ENCODE measurements at places on chromosomes 1 and 21. TPM values are rescaled to one million over a fixed set of nuclear protein-coding genes. Genes with fewer than 3 reads are reported as not detected.

Gene WNT2B
- total RNA-seq: 0.53 TPM

Gene FGR
- total RNA-seq: 2.1 TPM

DNA sequence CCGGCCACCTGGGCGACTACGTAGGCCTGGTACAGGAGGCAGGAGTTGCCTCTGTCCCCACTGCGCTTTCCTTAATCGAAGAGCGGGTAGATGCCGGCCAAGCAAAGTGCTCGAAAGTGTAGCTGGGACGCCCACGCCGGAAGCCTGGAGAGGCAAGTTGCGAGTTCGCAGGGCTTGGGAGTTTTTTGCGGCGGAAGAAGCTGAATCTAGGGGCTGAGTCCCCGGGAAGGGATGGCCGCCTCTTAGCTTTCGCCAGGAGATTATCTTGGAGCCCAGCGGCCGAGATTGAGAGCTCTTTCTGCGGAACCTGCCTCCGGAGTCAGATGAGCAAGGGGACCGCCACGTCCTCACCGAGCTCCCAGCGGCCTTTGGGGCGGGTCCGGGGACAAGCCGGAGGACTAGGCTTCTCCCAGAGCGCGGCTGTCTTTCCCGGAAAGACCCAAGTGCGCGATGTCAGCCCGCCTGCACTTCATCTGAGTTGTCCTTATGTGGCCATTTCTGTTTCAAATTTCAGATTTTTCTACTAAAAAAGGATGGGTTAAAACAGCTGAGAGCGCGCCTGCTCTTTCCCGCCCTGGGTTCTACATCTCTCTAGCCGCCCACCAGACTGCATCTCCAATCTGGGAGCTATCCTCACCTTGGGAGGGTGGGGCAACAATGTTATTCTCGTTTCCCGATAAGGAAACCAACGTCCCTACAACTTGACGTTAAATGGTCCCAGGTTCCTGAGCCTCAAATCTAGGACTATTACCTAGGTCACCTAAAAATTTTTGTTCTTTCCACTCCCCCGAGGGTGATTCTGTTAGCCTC lies 12.4 kb upstream of the TBX15 start:
- peaks cover 81% of the 10 kb centered on the region for H3K27me3 ChIP-seq
- peaks cover 24% of the 10 kb centered on the region for H3K4me1 ChIP-seq
- peak overlapping the region; percentile 57 for H3K4me3 ChIP-seq
- no peak overlapping the region for H3K27ac ChIP-seq

DNA sequence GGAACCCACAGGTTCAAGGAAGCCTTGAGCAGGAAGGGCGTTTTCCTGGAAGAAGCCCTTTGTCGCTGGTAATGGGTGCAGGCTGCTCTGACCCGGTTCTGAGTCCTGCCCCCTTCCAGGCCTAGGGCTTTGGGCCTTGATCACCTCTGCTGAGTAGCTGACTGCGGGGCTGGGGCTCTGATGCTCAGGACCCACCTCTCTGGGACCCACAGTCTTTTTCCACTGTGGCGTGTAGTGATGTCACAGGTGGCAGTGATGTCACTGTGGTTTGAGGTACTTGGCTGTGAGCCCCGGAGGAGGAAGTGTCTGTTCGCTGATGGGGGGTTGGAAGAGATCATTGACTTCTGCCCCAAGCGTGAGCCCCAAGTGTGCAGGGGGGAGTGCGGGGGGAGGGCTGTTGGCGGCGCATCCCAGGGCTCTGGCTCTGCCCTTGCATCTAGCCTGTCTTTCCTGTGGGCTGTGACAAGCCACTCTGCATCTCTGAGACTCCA lies 6.9 kb downstream of the TNFRSF1B start:
- H3K4me1 ChIP-seq: peaks cover 97% of the 10 kb centered on the region
- H3K4me3 ChIP-seq: peak overlapping the region; percentile 98
- H3K36me3 ChIP-seq: peaks cover 25% of the 10 kb centered on the region
- H3K27me3 ChIP-seq: no peaks in the 10 kb centered on the region

DNA sequence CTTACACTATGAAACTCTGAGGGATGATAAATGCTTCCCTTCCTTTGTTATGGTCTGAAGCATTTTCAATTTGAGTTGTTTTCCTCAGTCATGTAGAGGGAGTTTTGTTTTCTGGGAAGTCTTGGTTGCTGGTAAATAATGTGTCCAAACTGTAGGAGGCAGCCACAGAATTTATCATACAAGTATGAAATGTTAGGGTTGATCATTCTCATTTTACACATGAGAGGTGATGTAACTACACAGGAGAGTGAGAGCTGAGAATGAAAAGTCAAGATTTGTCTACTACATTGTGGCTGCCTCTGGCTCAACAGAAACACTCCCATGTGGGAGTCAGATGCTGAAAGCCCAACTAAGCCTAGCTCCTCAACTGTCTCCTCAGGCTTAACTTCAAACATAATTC lies 182.5 kb upstream of the SGIP1 start:
- H3K36me3 ChIP-seq: peaks cover 9% of the 10 kb centered on the region
- peak overlapping the region; percentile 77 for H3K27ac ChIP-seq
- H3K4me1 ChIP-seq: peaks cover 98% of the 10 kb centered on the region
- peak; percentile 24 for DNase-seq
- peak overlapping the region; percentile 79 for H3K4me3 ChIP-seq

DNA sequence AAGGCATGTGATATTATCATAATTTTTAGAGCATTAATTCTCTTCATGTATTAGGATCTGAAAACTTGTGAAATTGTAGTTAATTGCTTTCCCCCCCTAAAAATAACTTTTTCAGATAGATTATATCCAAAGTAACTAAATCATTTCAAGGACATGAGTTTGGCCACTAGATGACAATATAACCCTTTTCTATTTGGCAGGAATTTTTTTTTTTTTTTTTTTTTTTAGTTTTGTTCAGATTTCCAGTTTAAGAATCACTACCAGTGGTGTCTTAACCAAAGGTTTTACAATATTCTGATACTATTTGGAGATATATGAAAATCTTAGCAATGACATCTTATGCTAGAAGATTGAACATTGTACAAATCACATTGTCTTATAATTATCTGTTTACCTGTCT lies 370.8 kb downstream of the AMY1C start:
- no peak for DNase-seq
- no peak overlapping the region for H3K4me3 ChIP-seq
- H3K4me1 ChIP-seq: no peaks in the 10 kb centered on the region
- no peaks in the 10 kb centered on the region for H3K27me3 ChIP-seq

GRCh38 chr1:196324345-196324744 lies 283.9 kb downstream of the KCNT2 start:
- H3K36me3 ChIP-seq: no peaks in the 10 kb centered on the region
- no peak overlapping the region for H3K27ac ChIP-seq
- no peak for DNase-seq
- H3K4me1 ChIP-seq: no peaks in the 10 kb centered on the region

DNA sequence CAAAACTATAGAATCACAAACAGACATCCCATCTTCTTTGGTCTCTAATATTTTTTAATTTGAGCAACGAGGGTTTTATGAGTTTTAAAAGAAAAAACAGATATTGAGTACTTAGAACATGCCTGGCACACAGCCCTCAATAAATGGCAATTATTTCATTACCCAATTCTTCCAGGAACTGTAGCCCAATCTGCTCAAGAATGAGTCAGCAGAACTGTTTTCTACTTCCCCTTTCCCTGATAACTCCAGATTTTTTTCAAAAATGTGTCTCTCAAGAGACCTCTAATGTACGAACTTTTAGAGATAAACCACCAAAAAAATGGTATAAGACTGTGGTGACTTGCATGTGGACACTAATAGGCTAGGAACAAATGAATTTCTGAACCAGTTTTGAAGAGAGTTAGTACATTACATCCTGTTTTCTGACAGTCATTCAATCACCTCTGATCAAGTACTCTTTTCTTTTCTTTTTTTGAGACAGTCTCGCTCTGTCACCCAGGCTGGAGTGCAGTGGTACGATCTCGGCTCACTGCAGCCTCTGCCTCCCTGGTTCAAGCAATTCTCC lies 11.5 kb downstream of the ABL2 start:
- no peaks in the 10 kb centered on the region for H3K27me3 ChIP-seq
- no peak overlapping the region for H3K27ac ChIP-seq
- H3K4me1 ChIP-seq: peaks cover 25% of the 10 kb centered on the region
- no peak for DNase-seq
- H3K36me3 ChIP-seq: peaks cover 1% of the 10 kb centered on the region

DNA sequence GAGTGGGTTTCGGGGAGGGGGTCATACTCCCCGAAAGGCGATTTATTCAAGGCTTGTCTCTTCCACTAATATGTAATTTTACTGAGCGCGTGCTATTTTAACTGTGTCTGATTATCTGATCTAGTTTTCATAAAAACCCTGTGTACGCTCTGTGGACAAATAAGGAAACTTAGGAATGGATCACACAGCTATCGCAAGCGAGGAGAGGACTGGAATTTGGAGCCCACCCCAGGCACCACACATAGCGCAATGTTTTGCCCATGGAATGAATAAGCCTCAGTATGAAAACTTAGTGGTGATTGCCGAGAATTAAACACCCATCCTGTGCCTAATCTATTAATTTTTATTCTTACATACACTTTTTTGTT lies 9.8 kb upstream of the RAB42 start:
- H3K27me3 ChIP-seq: no peaks in the 10 kb centered on the region
- no peak for DNase-seq
- H3K36me3 ChIP-seq: peaks cover 35% of the 10 kb centered on the region
- H3K27ac ChIP-seq: peak overlapping the region; percentile 93
- H3K4me1 ChIP-seq: peaks cover 44% of the 10 kb centered on the region

DNA sequence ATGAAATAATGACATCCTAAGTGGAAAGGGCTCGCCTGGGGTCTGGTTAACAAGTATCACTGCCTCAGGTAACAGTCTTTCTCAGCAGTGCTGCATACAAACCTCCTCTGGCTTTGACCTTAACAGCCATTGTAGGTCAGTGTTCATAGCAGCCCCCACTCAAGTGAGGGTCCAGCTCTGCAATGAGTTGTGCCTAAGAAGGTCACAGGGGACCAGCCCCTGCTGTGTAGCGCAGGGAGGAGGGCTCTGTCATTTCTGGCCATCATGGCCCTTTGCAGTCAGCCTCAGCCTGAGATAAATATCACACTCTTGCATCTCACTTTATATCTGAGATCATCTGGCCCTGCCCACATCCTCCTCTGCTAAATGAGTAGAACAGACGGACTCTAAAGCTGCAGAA lies 18.1 kb upstream of the MYSM1 start:
- peaks cover 13% of the 10 kb centered on the region for H3K4me1 ChIP-seq
- H3K27me3 ChIP-seq: no peaks in the 10 kb centered on the region
- peak overlapping the region; percentile 20 for H3K27ac ChIP-seq
- H3K4me3 ChIP-seq: peak overlapping the region; percentile 25

GRCh38 chr1:217088521-217089284 lies 365.5 kb upstream of the ESRRG start:
- DNase-seq: no peak
- H3K36me3 ChIP-seq: no peaks in the 10 kb centered on the region
- H3K27ac ChIP-seq: no peak overlapping the region
- H3K27me3 ChIP-seq: peaks cover 43% of the 10 kb centered on the region
- no peaks in the 10 kb centered on the region for H3K4me1 ChIP-seq

- no peak for DNase-seq
- no peak overlapping the region for H3K27ac ChIP-seq
- peaks cover 23% of the 10 kb centered on the region for H3K4me1 ChIP-seq
- H3K36me3 ChIP-seq: peaks cover 43% of the 10 kb centered on the region
- no peaks in the 10 kb centered on the region for H3K27me3 ChIP-seq
These were observed 33.5 kb downstream of the FUBP1 start for GRCh38 chr1:77945345-77945744.

GRCh38 chr1:225152061-225152460 lies 222.6 kb downstream of the DNAH14 start:
- H3K4me3 ChIP-seq: no peak overlapping the region
- no peak overlapping the region for H3K27ac ChIP-seq
- H3K36me3 ChIP-seq: no peaks in the 10 kb centered on the region
- H3K27me3 ChIP-seq: no peaks in the 10 kb centered on the region
- peaks cover 9% of the 10 kb centered on the region for H3K4me1 ChIP-seq

GRCh38 chr1:231776010-231776756 lies 149.6 kb downstream of the DISC1 start:
- H3K27me3 ChIP-seq: no peaks in the 10 kb centered on the region
- no peaks in the 10 kb centered on the region for H3K4me1 ChIP-seq
- peaks cover 2% of the 10 kb centered on the region for H3K36me3 ChIP-seq

DNA sequence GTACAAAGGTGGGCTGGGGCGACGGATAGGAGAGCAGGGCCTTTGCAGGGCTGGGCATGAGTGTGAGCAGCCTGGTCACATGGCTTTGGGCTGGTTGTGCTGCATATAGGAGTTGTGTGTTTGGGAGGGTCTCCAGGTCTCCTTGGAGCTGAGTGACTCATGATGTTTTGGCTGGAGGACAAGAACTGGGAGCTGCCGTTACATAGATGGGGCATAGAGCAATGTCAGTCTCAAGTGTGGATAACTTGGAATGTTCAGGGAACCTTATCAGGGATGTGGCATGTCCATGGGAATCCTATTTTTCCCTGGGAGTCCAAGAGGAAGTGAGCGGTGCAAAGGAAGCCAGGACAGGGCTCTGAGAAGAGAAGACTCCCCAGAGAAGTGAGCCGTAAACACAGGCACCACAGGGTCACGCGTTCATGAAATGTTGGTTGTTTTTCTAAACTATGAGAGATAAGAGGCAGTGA lies 136.4 kb upstream of the KCNE2 start:
- no peak overlapping the region for H3K4me3 ChIP-seq
- H3K27ac ChIP-seq: no peak overlapping the region
- no peaks in the 10 kb centered on the region for H3K4me1 ChIP-seq
- no peaks in the 10 kb centered on the region for H3K27me3 ChIP-seq
- DNase-seq: no peak

GRCh38 chr1:36257375-36257767 lies 33.1 kb downstream of the THRAP3 start:
- H3K36me3 ChIP-seq: peaks cover 22% of the 10 kb centered on the region
- DNase-seq: peak; percentile 9
- H3K4me1 ChIP-seq: peaks cover 26% of the 10 kb centered on the region
- H3K27me3 ChIP-seq: no peaks in the 10 kb centered on the region
- H3K27ac ChIP-seq: peak overlapping the region; percentile 95
- H3K4me3 ChIP-seq: peak overlapping the region; percentile 9

GRCh38 chr1:108597041-108597440 lies 37.1 kb downstream of the EEIG2 start:
- no peaks in the 10 kb centered on the region for H3K27me3 ChIP-seq
- no peaks in the 10 kb centered on the region for H3K36me3 ChIP-seq
- H3K4me3 ChIP-seq: no peak overlapping the region
- DNase-seq: no peak

GRCh38 chr1:147786536-147786935 lies 26.1 kb upstream of the GJA5 start:
- no peaks in the 10 kb centered on the region for H3K36me3 ChIP-seq
- H3K27me3 ChIP-seq: peaks cover 14% of the 10 kb centered on the region
- no peak for DNase-seq

DNA sequence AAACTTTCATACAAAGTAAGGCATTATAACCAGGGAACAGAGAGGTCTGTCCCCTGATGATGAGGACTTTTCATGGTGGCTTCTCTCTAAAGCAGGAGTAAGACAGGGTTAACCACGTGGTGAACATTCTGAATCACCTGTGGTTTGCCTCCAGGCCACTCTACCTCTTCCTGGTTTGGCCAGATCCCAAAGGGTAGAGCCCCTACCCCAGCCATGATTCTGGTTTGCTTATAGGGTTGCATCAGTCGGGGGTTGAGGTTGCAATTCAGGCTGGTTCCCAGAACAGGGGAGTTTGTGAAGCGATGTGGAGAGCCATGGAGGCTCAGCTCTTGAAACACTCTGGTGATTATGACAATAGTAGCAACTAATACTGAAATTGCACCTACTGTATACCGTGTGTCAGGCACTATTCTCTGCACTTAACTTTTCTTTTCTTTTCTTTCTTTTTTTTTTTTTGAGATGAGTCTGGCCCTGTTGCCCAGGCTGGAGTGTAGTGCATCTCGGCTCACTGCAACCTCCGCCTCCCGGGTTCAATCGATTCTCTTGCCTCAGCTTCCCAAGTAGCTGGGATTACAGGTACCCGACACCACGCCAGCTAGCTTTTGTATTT lies 8.3 kb downstream of the CNR2 start:
- peaks cover 16% of the 10 kb centered on the region for H3K27me3 ChIP-seq
- H3K27ac ChIP-seq: peak overlapping the region; percentile 71
- H3K36me3 ChIP-seq: no peaks in the 10 kb centered on the region
- DNase-seq: peak; percentile 87
- peak overlapping the region; percentile 22 for H3K4me3 ChIP-seq

All from activated T-cell treated with anti-CD3 and anti-CD28 coated beads, Interleukin-2, amount 50 U/mL, for 72 hours (primary cell).